ENCODE measurements at places on chromosomes 4 and X. TPM values are rescaled to one million over a fixed set of nuclear protein-coding genes. Genes with fewer than 3 reads are reported as not detected.

DNA sequence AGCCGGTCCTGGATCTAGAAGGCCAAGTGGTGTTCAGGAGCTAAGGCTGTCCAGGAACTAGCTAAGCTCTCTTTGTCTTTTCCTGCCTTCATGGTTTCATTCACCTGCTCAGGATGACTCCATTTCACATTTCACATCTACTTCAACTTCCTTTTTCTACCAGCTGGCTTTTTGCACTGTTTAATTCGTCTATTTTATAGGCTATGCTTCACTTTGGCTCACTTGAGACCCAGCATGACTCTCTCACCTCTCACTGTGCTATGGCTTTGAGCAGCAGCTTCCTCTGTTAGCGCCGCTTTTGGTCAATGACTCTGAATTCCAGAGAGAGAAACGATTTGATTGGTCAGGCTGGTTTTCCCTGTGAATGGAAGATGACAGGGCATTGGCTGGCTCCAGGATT, 213.5 kb upstream of the CLNK start:
- H3K4me1 ChIP-seq: no peaks in the 10 kb centered on the region
- DNase-seq: no peak
- no peak overlapping the region for H3K4me3 ChIP-seq
- no peaks in the 10 kb centered on the region for H3K27me3 ChIP-seq

- peaks cover 8% of the 10 kb centered on the region for H3K4me1 ChIP-seq
- no peaks in the 10 kb centered on the region for H3K36me3 ChIP-seq
- peak; percentile 17 for DNase-seq
- H3K27me3 ChIP-seq: no peaks in the 10 kb centered on the region
These were observed 308.7 kb downstream of the PDGFC start for GRCh38 chr4:156662921-156663320.

TNMD gene
- not detected for total RNA-seq

SGCB gene
- total RNA-seq: 27.0 TPM

- peak; percentile 50 for DNase-seq
- H3K27me3 ChIP-seq: no peaks in the 10 kb centered on the region
- no peak overlapping the region for H3K27ac ChIP-seq
- no peaks in the 10 kb centered on the region for H3K36me3 ChIP-seq
These were observed 162.2 kb downstream of the DCHS2 start for GRCh38 chr4:154329268-154329868.

CCDC120 gene
- 14.4 TPM for total RNA-seq

DNA sequence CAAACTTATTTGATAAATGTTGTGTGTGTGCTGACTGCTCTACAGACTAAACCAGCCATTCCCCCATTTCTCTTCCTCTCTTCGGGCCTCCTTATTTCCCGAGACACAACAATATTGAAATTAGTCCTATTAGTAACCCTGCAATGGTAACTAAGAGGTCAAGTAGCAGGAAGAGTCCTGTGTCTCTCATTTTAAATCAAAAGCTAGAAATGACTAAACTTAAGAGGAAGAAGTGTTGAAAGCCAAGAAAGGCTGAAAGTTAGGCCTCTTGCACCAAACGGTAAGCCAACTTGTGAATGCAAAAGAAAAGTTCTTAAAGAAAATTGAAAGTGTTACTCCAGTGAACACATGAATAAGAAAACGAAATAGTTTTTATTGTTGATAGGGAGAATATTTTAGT, 357.8 kb upstream of the SLC7A11 start:
- H3K4me3 ChIP-seq: no peak overlapping the region
- no peaks in the 10 kb centered on the region for H3K27me3 ChIP-seq
- no peaks in the 10 kb centered on the region for H3K4me1 ChIP-seq
- no peak for DNase-seq
- H3K36me3 ChIP-seq: no peaks in the 10 kb centered on the region
- no peak overlapping the region for H3K27ac ChIP-seq

DNA sequence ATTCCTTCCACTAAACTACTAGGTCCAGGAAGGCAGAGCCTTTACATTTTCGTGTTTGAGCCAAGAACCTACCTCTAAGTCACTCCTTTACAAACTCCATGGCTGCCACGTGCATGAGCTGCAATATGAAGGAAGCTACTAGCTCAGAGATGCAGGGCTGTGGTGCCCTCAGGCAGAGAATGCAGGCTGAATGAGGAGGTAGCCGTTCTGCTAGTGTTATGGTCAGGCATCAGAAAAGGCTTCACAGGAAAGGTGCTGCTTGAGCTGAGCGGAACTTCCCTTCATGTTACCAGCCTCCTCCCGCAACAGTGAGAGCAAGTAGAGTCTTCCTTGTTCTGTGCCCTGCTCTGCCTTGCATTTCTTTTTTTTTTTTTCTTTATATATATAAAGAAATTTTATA, 148.3 kb upstream of the PACRGL start:
- no peaks in the 10 kb centered on the region for H3K4me1 ChIP-seq
- no peak for DNase-seq
- H3K36me3 ChIP-seq: no peaks in the 10 kb centered on the region
- no peak overlapping the region for H3K27ac ChIP-seq
- H3K27me3 ChIP-seq: no peaks in the 10 kb centered on the region

JCHAIN gene
- total RNA-seq: not detected

NRK gene
- 0.16 TPM for total RNA-seq
